Breast epithelium (tissue), 4 donors: ENCODE measurements at places on chromosomes 13 and 19. TPM values are rescaled to one million over a fixed set of nuclear protein-coding genes. Genes with fewer than 3 reads are reported as not detected.

Gene ERICH4
- total RNA-seq, result not detected

Gene TEX29
- total RNA-seq, result 0.64 TPM

- no peak overlapping the region for H3K27ac ChIP-seq
- H3K4me1 ChIP-seq, result no peaks in the 10 kb centered on the region
- H3K36me3 ChIP-seq, result no peaks in the 10 kb centered on the region
- DNase-seq, result no peak
Measured at GRCh38 chr19:19817357-19817756, 4.2 kb downstream of the ZNF506 start.

Gene ADGRE3
- not detected for total RNA-seq
